H1 (cell line): ENCODE measurements at places on chromosomes 4 and X.

- DNase-seq = no peak
Measured at GRCh38 chr4:85210353-85210752, 243.9 kb upstream of the WDFY3 start.

DNA sequence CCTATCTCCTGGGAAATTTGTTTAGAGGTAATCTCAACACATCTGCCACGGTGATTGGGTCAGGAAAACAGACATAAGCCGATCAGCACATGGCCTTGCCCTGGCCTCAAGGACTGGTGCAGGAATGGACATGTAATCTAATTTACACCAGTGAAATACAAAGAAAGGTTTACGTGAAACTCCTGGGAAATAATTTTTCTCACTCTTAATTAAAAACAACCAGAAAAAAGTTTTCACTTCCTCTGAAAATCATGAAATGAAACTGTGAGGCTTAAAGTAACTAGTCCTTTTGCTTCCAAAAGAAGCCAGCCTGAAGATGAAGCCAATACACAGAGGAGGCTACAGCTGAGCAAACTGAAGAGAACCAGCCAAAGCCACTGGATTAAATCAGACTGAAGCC lies 154.1 kb upstream of the FAM241A start:
- DNase-seq = no peak

- peak; percentile 72 for DNase-seq
Measured at GRCh38 chr4:186192066-186192612, 772 bp downstream of the CYP4V2 start.

DNA sequence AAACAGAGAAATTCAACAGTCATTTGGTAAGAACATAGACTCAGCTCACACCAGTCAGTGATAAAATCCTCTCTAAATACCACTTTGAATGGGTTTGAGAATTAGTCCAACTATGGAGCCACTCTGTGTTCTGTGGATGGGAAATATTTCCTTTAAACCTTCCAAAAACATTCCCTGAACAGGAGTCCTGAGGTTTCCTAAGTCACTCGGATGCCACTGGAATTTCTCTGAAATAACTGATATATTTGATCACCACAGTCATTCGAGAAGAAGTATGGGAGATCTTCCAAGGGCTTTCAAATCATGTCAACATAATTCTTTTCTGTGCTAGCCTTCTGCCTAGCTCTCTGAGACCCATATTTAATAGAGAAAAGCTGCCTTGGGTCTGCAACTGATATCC lies 958.6 kb downstream of the STIM2 start:
- DNase-seq = no peak

DNA sequence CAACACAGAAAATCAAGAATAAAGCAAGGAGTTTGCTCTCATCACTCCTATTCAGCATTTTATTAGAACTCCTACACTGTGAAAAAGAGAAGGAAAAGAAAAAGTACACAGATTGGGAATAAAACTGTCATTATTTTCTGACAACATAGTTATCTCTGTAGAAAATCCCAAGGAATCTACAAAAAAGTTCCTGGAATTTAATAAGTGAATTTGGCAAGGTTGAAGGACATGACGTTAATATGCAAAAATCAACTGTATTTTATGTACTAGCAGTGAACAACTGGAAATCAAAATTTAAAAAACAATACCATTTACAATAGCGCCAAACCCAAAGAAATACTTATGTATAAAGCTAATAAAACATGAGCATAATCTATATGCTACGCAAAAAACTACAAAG lies 26.3 kb downstream of the CHIC2 start:
- DNase-seq = no peak

GRCh38 chrX:107542500-107542899 lies 85.8 kb upstream of the PRPS1 start:
- no peak for DNase-seq

GRCh38 chrX:49868739-49869138 lies 10.5 kb upstream of the USP27X start:
- no peak for DNase-seq

GRCh38 chrX:78199851-78200250 lies 60.4 kb upstream of the TAF9B start:
- no peak for DNase-seq

DNA sequence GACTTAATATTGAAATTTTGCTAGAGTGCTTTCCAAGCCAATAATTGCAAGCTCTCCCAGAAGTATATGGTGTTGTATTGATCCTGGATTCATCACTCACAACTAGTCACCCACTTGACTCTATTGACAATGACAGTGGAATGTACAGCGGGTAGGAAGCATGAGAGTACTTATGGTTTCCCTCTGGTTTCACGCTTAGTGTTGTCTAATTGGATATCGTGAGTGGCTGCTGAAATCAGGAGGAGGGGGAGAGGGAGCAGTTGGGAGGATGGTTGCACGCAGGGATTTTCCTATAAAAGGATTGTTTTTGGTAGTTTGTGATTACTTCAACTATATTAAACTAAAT lies 1819.5 kb upstream of the TENM3 start:
- no peak for DNase-seq
